Endodermal cell (in vitro differentiated cells): ENCODE measurements at places on chromosomes 13 and 19. TPM values are rescaled to one million over a fixed set of nuclear protein-coding genes. Genes with fewer than 3 reads are reported as not detected.

DNA sequence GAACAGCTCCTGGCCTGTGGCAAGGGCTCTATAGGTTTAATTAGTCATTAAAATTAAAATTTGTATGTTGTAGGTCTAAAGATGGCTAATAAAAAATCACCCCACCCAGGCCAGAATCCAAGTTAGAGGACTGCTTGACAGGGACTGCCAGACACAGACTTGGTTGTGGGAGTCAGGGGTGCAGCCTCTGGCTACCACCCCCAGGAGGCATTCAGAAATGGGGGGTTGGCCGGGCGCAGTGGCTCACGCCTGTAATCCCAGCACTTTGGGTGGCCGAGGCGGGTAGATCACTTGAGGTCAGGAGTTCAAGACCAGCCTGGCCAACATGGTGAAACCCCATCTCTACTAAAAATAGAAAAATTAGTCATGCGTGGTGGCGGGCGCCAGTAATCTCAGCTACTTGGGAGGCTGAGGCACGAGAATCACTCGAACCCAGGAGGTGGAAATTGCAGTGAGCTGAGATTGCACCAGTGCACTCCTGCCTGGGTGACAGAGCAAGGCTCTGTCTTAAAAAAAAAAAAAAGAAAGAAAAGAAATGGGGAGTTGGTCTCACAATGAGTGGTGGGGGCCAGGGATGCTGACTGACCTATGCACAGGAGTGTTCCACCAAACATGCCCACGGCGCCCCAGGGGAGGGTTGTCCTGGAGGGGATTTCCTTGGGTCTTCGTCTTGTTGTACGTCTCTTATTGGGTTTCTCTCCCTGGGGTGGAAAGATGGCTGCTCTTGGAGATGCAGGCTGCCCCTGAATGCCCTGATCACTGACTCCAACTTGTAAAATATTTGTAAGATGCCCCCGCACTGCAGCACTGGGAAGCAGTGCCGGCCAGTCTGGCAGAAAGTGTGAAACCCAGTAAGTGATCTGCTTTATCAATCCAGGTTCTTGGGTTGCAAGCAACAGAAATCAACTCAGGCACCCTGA, 68.8 kb downstream of the SIPA1L3 start:
- H3K27me3 ChIP-seq = no peaks in the 10 kb centered on the region
- H3K4me1 ChIP-seq = no peaks in the 10 kb centered on the region

GRCh38 chr19:38647966-38648768, 718 bp downstream of the ACTN4 start:
- peak overlapping the region; percentile 99 for H3K4me3 ChIP-seq
- peak; percentile 61 for DNase-seq
- no peaks in the 10 kb centered on the region for H3K27me3 ChIP-seq
- H3K27ac ChIP-seq = peak overlapping the region; percentile 52
- peaks cover 10% of the 10 kb centered on the region for H3K4me1 ChIP-seq

DNA sequence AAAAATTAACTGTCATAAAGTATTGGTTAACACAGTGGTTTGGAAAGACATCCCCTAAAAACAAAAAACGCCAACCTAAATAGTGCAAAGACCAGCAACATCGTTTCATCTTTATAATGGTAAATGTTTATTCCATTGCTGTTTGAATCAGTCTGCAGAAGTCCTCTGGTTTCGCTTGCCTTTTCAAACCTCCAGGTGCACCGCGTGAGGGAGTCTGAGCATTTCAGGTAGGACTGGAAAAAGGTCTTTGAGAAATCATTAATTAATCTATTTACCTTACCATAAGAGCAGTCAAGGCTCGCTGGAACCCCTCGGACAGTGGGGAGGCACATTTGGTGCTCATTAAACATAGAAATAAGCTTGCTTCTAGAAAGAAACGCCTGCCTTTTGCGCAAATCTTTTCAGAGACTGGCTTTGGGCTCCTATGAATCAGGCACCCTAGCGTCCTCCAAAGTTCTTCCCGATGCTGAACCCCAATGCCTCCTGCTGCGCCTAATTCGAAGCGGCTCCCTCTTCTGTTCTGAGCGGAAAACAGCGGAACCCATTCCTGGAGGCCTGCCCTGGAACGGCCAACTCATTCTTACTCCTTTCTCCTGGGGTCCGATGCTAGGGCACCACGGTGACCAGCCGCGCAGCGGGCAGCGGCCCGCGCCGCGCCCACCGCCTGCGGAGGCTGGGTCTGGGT, 951 bp upstream of the MTUS2 start:
- H3K36me3 ChIP-seq = no peaks in the 10 kb centered on the region
- no peak for DNase-seq
- peaks cover 54% of the 10 kb centered on the region for H3K27me3 ChIP-seq
- peak overlapping the region; percentile 78 for H3K4me3 ChIP-seq
- no peaks in the 10 kb centered on the region for H3K4me1 ChIP-seq

- H3K36me3 ChIP-seq = no peaks in the 10 kb centered on the region
- DNase-seq = no peak
- H3K4me3 ChIP-seq = no peak overlapping the region
- no peak overlapping the region for H3K27ac ChIP-seq
- H3K27me3 ChIP-seq = no peaks in the 10 kb centered on the region
Observed at GRCh38 chr13:86810361-86810760, 860.8 kb upstream of the SLITRK5 start.

DNA sequence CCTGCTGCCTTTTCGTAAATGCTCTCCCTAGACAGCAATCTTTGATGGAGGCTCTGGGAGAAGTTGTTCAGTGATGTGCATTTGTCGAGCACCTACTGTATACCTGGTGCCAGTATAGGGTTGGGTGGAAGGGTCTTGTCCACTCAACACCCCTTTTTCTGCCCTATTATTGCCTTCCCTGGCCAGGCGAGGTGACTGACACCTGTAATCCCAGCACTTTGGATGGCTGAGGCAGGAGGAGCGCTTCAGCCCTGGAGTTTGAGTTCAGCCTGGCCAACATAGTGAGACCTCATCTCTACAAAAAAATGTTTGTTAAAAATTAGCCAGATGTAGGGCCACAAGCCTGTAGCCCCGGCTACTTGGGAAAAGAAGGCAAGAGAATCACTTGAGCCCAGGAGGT, 49.3 kb downstream of the NFIC start:
- H3K27ac ChIP-seq = no peak overlapping the region
- DNase-seq = no peak
- H3K4me1 ChIP-seq = no peaks in the 10 kb centered on the region
- no peaks in the 10 kb centered on the region for H3K36me3 ChIP-seq

GRCh38 chr19:13493516-13494310, 12.6 kb downstream of the CACNA1A start:
- H3K4me3 ChIP-seq = no peak overlapping the region
- H3K36me3 ChIP-seq = no peaks in the 10 kb centered on the region
- H3K27me3 ChIP-seq = no peaks in the 10 kb centered on the region
- DNase-seq = no peak

Gene OR7C1
- not detected in 3 replicates for total RNA-seq

Gene PSG11
- not detected in 3 replicates for total RNA-seq
